ENCODE measurements at places on chromosomes 3 and 15.

GRCh38 chr3:170077361-170077760, 39.6 kb downstream of the GPR160 start:
- DNase-seq = no peak

GRCh38 chr15:59516655-59517461, 78.9 kb downstream of the FAM81A start:
- DNase-seq = peak; percentile 59

GRCh38 chr3:48692551-48692950, 6.8 kb upstream of the NCKIPSD start:
- DNase-seq = no peak

GRCh38 chr3:52109611-52110301, 44.5 kb downstream of the POC1A start:
- DNase-seq = no peak

GRCh38 chr3:192194085-192194484, 533.3 kb downstream of the FGF12 start:
- no peak for DNase-seq

DNA sequence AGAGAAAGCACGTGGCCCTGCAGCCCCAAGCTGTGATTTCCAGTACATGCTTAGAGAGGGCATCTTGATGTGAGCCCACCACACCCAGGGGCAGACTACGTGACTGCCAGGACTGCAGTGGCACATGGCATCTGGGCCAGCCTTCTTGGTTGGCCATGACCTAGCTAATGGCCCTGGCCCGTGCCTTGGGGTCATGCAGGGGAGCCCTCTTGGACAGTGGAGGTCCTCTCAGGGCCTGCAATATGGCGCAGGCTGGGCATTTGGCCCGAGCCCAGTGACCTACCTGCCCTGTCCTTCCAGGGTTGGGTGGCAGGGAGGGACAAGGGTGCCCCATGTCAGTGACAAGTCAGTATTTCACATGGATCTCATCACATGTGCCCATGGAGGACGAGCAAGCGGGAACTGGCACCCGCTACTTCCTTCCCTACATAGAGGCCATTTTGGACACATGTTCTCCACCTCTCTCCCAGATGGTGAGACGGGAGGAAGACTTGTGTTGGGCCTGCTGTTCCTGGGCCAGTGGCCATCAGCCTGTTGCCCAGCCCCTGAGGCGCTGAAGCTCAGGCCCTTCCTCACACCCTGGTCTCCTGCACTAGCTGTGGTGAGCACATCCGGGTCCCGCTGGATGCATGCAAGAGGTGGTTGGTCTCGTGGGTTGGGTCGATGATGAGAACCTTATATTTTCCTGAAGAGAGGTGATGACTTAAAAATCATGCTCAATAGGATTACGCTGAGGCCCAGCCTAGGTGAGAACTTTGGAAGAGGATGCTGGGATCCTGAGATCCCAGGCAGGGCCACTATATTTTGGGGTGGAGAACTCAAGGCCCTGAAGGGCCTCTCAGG, 195.6 kb downstream of the UBE3A start:
- no peak for DNase-seq

- DNase-seq = no peak
Observed at GRCh38 chr15:77815015-77815414, 182.3 kb upstream of the LINGO1 start.

DNA sequence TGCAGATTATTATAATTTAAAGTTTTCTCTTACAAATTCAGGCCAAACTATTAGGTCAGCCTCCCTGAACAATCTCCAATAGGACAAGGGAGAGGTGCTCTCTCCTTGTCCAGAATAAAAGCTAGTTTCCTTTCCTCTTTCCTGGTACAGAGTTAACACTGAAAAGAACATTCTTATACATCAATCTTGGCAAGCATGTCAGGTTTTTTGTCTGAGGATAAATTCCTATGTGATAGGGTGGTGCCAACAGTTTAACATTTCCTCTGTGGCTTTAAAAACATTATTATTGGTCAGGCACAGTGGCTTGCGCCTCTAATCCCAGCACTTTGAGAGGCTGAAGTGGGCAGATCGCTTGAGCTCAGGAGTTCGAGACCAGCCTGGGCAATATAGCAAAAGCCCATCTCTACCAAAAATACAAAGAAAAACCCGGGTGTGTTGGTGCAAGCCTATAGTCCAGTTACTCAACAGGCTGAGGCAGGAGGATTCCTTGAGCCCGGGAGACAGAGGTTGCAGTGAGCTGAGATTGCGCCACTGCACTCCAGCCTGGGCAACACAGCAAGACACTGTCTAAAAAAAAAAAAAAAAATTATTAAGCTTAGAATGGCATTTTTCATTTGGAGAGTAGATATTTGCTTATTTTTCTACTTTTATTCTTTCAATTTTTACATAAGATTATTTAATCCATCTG, 13.7 kb upstream of the ULK4 start:
- no peak for DNase-seq

DNA sequence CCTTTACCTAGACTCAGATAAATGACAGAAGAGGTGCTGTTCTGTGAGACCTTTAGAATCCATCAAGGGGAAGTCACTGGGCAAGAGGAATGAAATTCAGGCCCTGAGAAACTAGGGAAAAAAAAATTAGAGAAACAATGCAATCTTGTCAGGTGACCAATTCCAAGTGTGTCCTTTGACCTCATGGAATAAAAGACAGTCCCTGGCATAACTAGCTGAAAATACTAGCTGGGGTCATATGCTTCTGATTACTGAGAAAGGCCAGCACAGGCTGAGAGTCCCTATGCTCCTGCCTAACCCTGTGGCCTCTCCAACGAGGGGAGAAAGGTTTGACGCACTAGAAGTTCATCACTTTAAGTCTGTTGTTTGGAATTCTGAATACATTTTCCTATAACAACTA, 167.3 kb downstream of the XXYLT1 start:
- no peak for DNase-seq

GRCh38 chr3:197297002-197297401, 1.4 kb downstream of the DLG1 start:
- no peak for DNase-seq

- DNase-seq = peak; percentile 10
Observed at GRCh38 chr3:27253831-27254230, 115.4 kb downstream of the NEK10 start.
